ENCODE measurements at places on chromosomes 1 and 21.

GRCh38 chr1:152519851-152520250 lies 5.6 kb downstream of the CRCT1 start:
- DNase-seq, result no peak

GRCh38 chr1:16122916-16123315 lies 33.0 kb downstream of the EPHA2 start:
- no peak for DNase-seq

DNA sequence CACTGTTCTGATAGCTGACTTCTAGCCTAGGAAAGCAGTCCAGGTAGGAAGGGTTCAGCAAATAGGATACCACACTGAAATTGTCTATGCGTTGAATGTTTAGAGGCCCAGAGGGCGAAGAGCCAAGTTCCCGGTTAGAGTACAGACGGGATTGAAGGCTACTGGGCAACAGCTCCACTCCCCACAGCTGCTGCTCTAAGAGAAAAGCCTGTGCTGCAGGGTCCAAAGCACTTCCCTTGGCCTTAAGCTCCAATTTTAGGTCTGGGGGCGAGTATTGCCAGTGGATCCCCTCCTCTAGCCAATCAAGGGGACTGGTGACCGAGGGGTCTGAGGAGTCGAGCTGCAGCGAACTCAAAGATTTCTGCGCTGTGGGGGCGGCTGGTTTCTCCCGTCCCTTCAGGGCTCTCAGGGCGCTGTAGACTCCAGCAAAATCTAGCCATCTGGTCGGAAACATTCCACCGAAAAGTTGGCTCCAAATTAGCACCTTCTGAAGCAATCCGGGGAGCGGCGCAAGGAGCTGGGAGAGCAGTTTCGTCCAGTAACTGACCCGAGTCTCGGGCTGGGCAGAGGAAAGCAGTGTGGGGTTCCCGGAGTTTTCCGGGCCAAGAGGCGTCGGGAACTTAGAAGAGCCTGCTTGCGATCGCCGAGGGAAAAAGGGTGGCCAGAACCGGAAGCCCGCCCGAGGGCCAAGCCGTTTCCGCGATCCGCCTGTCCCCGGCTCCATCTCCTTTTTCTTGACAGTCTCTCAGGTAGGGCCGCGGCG lies 748 bp downstream of the PPP1R15B start:
- peak; percentile 54 for DNase-seq

- no peak for DNase-seq
Observed at GRCh38 chr1:10561955-10562354, 87.2 kb downstream of the PEX14 start.

- no peak for DNase-seq
Observed at GRCh38 chr1:57824535-57824934, 400.7 kb upstream of the DAB1 start.

DNA sequence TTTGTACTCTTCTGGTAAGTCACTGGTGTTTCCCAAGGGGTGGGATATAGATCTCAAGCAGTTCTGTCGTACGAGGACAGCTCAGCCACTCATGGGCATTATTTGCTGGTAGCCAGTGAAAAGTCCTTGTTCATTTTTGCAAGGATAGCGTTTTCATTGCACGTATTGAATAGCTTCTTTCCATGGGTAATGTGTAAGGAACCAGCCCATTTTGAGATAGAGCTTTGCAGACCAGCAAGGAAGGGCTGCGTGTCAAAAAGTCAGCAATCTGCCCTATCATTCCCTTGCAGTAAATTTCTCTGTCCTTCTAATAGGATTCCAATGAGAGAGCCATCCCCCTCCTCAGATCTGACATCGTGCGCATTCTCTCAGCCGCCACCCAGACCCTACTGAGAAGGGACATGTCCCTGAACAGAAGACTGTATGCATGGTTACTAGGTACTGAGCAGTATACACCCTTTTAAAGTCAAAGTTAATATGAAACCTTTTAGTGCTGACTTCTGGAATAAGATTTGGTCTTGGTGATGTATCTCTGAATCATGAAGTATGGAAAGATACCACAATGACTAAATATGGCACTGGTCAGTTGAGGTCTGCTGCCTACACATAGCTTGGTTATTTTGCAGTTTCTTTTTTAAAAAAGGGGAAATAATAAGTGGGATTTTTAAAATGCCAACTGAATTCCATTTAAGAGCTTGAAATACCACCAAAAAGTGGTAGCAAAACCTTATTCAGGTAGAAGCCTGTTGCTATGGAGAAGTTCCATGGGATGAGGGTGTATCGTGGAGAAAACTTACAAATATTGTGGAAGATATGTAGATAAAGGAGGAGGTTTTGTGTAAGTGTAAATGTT lies 55.3 kb downstream of the DOP1B start:
- DNase-seq, result no peak

DNA sequence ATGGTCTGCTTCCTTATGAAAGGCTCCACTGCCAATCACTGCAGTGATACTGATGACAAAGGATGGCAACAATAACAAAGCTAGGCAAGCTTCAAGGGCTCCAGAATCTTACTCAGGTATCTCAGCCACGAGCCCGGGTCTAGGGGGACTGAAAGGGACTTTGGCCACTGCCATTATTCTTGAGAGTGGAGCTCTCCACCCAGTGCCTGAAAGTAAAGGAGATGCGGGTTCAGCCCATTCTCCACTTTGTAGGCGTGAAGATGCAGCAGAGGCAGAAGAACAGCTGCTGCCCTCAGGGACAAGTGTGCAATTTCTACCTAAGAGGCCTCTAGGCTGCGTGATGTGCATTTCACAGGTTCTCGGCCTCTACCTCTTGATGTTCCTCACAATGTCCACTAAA lies 31.4 kb upstream of the SLAMF9 start:
- DNase-seq, result no peak

- no peak for DNase-seq
Observed at GRCh38 chr1:188371295-188371806, 1542.6 kb downstream of the PLA2G4A start.

GRCh38 chr1:29962831-29963247 lies 726.5 kb downstream of the PTPRU start:
- DNase-seq, result no peak

- no peak for DNase-seq
Observed at GRCh38 chr1:200206761-200207160, 179.3 kb downstream of the NR5A2 start.

GRCh38 chr1:18505666-18506065 lies 24.9 kb downstream of the KLHDC7A start:
- no peak for DNase-seq

- peak; percentile 76 for DNase-seq
Observed at GRCh38 chr1:150150133-150151021, 661 bp downstream of the PLEKHO1 start.

DNA sequence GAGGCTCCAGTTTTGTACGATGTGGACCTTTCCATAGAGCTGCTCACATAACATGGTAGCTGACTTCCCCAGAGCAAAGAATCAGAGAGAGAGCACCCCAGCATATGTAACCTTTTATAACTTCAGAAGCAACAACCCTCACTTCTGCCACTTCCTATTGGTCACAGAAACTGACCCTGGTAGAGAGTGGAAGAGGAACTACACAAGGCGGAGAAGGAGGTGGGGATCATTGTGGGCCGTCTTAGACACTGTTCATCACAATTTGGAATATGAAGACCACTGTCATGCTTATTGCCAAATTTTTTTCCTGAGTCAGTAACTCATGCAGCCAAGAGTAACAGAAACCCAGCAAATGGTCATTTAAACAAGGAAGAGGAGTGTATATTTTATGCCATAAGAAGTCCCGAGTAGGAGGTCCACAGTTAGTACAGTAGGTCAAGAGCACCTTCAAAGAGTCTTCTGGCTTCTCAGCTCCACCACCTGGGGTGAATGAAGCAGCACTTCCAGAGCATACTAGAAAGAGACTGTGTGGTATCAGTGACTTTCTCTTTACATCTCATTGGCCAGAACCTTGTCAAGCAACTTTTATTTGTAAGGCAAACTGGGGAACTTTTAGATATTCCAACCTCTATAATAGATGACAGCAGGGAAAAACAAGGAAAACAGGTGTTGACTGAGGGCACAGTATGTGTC lies 71.8 kb downstream of the ODF2L start:
- no peak for DNase-seq

- DNase-seq, result no peak
Observed at GRCh38 chr1:99490031-99490430, 155.9 kb upstream of the PALMD start.

GRCh38 chr21:29520171-29520570 lies 221.4 kb downstream of the BACH1 start:
- peak; percentile 20 for DNase-seq

- no peak for DNase-seq
Observed at GRCh38 chr21:30268608-30269197, 14.0 kb downstream of the KRTAP24-1 start.

DNA sequence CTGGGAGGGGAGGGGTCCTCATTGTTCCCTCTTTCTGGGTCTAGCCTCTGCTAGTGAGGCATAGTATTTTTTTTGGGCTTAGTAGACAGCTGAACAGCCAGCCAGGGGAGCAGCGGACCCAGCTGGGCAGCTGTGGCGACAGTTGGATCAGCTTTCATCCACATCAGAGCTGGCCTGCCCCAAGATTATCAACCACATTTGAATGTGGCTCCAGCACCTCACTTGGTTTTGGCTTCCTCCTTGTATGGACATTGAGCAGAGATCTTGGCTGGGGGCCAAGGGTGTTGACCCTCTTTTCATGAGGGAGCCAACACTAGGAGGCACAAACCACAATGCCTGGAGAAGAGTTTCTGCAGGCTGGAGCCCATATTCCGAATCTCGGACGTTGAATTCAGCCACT lies 25.0 kb downstream of the WNT4 start:
- peak; percentile 49 for DNase-seq

DNA sequence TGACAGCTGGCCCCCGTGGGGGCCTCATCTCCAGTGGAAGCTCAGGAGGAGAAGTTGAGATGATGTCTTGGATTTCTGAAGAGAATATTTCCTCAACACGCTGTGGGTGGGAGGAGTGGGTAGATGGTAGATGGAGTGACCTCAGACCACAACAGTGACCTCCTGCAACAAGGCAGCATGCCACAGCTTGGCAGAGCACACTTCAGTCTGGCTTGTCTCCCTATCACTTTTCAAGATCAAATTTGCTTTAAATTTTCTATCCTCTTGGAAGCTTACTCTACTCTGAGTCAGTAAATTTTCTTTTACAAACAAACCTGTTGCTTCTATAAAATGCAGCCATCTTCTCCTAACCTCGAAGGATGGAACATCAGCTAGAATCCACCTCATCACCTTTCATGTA lies 59.7 kb downstream of the NTPCR start:
- DNase-seq, result no peak

DNA sequence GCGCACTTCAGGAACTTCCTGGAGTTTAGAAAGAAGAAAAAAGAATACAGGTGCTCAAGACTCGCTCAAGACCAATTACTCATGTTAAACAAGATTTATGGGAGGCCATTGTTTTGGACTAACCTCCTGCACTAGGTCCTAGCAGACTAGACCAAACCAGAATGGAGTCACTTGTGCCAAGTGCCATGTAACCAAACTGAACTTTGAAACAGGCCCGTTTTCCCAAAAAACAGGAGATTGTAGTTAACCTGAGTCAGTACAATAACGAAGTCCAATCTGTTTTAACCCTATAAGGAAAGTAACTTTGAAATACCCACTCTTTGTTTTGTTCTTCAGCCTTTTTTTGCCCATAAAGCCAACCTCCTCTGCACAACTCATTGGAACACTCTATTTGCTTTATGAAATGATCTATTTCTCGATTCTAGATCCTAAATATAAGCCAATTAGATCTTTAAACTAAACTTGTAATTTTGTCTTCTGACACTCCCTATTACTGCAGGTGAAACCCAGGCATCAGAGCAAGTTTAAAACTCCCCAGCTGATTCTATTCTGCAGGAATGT lies 695 bp upstream of the NTPCR start:
- no peak for DNase-seq

GRCh38 chr1:219296430-219297355 lies 123.0 kb downstream of the LYPLAL1 start:
- DNase-seq, result no peak

- no peak for DNase-seq
Observed at GRCh38 chr1:62590255-62590969, 6.9 kb upstream of the ANGPTL3 start.

DNA sequence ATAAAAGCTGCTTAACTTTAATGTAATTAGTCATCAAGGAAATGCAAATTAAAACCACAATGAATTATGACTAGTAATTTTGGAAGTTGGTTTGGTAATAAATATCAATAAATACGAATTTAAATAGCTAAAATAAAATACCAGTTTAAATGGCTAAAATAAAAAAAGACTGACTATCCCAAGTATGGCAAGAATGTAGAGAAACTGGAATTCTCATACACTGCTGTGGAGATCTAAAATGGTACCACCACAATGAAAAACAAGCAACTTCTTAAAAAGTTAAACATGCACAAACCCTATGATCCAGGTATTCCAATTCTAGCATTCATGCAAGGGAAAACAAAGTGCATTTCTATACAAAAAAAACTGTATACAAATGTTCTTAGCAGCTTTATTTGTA lies 382.6 kb upstream of the NR5A2 start:
- no peak for DNase-seq

DNA sequence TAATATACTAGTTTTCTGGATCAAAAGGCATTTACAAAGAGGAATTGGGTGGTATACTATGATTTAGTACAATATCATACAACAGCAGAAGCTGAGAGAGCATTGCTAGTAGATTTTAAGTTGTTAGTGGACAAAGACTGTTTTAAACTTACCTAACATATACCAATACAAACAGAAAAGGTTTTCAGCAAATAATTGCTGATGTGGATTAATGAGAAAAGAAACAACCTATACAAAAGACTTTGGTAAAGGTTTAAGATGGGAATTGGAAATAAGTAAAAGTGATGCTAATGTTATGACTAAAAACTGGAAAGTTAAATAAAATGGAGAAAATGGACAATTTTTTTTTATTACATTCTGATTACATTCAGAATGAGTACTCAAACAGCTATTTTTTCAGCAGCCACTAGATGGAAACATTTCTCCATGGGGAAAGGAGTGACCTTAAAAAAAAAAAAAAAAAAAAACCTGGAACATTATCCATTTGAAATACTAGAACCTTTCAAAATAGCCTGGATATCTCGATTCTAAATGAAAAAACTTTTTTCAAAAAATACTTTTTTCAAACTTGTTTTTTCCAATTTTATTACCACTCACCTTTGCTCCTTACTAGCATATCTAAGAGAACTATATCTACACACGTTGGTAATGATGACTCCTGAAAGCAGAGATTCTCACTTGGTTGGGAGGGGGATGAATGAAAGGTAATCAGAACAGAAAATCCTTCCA lies 55.4 kb downstream of the EPRS1 start:
- DNase-seq, result peak; percentile 62

- no peak for DNase-seq
Observed at GRCh38 chr1:20183616-20184271, 2.2 kb upstream of the UBXN10 start.

DNA sequence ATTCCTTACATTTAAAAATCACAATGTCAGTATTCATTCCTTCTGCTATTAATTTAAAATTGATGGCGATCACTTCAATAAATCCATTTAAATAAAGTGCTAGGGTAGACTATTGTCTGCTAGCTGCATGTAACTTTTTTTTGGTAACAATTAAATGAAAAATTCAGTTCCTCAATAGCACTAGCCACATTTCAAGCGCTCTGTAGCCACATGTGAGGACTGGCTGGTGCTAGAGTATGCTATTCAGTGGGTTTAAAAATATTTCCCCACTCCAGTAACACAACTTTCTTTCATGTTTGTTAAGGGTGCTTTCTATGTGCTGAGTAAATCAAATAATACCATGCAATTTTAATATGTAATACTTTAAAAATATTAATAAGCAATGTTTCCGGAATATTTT lies 108.2 kb downstream of the LTN1 start:
- peak; percentile 30 for DNase-seq

GRCh38 chr1:214582289-214582891 lies 20.6 kb upstream of the CENPF start:
- no peak for DNase-seq
